Activated CD4-positive, alpha-beta memory T cell treated with anti-CD3 and anti-CD28 coated beads for 36 hours (primary cell): ENCODE measurements at places on chromosomes 7 and 10. TPM values are rescaled to one million over a fixed set of nuclear protein-coding genes. Genes with fewer than 3 reads are reported as not detected.

The PGAM2 gene
- 0.26 TPM for total RNA-seq

- DNase-seq, result no peak
Measured at GRCh38 chr7:28418311-28418710, 6.0 kb downstream of the CREB5 start.

DNA sequence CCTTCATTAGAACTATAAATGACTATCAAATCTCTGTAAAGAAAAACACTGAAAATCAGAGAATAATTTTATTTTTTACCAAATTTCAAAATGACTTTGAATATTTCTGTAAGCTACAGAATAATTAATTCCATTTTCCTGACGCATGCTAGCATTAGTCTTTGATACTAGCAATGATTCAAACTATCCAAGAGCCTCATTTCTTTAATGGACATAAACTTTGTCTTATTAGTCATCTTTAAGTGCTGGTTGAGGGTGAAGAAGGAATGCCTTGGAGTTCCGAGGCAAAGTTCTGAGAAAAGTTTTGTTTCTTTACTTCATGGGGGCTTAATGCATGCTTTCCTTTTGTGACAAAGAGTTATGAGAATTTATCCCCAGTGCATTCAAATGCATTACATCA lies 137.3 kb downstream of the AGMO start:
- no peak for DNase-seq

DNA sequence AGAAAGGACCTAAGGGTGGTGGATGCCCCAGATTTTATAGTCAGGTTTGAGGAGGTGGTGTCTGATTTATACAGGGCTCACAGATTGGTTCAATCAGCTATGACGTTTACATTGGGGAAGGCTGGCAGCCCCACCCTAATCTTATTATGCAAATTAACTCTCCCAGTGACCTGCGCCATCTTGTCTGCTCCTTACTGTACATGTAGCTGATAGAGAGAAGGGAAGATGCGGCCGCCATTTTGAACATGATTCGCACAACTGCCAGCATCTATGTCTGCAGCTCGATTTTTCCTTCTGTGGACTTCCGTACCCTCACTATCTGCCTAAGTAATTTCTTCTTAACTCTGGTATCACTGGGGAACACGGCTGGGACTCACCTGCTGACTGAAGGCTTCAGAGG lies 619.0 kb upstream of the DPP6 start:
- no peak for DNase-seq

DNA sequence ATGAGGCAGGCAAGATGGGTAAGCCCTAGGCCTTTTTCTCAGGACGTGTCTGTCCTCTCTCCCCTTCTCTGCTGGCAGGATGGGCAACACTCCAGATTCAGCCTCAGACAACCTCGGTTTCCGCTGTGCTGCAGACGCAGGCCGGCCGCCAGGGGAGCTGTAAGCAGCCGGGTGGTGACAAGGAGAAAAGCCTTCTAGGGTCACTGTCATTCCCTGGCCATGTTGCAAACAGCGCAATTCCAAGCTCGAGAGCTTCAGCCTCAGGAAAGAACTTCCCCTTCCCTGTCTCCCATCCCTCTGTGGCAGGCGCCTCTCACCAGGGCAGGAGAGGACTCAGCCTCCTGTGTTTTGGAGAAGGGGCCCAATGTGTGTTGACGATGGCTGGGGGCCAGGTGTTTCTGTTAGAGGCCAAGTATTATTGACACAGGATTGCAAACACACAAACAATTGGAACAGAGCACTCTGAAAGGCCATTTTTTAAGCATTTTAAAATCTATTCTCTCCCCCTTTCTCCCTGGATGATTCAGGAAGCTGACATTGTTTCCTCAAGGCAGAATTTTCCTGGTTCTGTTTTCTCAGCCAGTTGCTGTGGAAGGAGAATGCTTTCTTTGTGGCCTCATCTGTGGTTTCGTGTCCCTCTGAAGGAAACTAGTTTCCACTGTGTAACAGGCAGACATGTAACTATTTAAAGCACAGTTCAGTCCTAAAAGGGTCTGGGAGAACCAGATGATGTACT lies 13.1 kb downstream of the PHKG1 start:
- no peak for DNase-seq

GRCh38 chr10:110610308-110610774 lies 33.8 kb upstream of the RBM20 start:
- DNase-seq, result peak; percentile 66

The HPSE2 gene
- not detected for total RNA-seq

GRCh38 chr10:117964536-117964935 lies 82.2 kb downstream of the RAB11FIP2 start:
- no peak for DNase-seq

The MALRD1 gene
- not detected for total RNA-seq

- no peak for DNase-seq
Measured at GRCh38 chr7:28163949-28164348, 16.6 kb downstream of the JAZF1 start.

The GLI3 gene
- not detected for total RNA-seq

GRCh38 chr10:33304423-33305225 lies 29.8 kb downstream of the NRP1 start:
- no peak for DNase-seq

DNA sequence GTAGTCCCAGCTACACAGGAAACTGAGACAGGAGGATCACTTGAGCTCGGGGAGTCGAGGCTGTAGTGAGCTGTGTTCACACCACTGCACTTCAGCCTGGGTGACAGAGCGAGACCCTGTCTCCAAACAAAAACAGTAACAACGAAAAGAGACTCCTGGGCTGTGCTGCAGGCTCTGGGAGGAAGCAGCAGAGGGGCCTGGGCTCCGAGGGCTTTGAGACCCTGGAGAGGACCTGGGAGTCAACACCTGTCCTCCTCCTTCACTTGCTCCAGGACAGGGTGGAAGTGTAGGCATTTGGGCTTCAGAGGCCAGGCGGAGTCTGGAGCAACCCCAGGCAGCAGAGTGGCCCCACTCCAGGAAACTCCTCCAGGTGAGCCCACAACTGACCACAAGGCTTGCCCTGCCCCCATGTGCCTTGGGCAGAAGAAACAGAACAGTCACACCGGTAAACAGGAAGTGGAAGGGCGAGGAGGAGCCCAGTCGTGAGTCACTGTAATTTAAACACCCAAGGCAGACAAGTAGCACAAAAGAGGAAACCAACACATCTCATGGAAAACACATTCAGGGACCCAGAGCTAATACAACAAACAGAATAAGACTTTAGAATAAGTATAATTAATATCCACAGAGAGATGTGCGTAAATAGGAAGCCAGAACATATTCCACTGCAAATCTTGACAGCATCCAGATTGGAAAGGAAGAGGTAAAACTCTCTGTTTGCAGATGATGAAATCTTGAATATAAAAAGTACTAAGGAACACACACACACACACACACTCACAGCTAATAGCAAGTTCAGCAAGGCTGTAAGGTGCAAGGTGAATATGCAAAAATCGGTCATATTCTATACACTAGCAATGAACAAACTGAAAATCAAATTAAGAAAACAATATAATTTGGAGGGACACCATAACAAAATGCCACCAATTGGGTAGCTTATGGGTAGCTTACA lies 20.5 kb upstream of the RASGEF1A start:
- peak; percentile 81 for DNase-seq

The MPP7 gene
- 12.8 TPM for total RNA-seq

The TAS2R39 gene
- not detected for total RNA-seq

DNA sequence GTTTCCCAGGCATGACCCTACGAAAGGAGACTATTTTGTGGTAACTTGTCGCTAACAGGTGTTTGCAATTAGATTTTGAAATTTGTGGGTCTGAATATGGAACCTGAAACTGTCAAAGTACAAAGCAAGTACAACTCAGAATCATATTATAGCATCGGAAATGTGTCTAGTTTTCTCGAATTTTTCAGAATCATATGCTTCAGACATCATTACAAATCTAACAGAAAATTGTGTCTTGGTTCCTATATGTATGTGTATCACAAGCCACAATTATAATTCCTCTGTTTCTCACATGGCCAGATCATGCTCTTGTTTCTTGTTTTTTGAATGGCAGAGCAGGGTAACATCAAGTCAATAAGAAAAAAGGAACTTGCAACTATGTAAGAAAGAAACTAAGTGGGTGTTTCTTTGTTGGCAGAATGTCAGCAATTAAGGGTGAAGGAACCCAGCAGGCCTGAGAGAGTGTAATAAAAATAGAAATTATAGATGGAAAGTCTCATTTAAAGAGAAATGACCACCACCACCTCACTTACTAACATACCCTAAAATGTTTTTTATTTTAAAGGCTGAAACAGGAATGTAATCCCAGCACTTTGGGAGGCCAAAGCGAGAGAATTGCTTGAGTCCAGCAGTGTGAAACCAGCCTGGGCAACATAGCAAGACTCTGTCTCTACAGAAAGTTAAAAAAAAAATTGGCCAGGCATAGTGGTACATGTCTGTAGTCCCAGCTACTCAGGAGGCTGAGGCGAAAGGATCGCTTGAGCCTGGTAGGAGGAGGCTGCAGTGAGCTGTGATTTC lies 51.3 kb downstream of the PRTFDC1 start:
- DNase-seq, result no peak

The TNS3 gene
- 0.15 TPM for total RNA-seq

The EFCAB10 gene
- not detected for total RNA-seq

The HABP2 gene
- total RNA-seq, result not detected

The MASTL gene
- total RNA-seq, result 50.4 TPM

The GIMAP7 gene
- 42.5 TPM for total RNA-seq

DNA sequence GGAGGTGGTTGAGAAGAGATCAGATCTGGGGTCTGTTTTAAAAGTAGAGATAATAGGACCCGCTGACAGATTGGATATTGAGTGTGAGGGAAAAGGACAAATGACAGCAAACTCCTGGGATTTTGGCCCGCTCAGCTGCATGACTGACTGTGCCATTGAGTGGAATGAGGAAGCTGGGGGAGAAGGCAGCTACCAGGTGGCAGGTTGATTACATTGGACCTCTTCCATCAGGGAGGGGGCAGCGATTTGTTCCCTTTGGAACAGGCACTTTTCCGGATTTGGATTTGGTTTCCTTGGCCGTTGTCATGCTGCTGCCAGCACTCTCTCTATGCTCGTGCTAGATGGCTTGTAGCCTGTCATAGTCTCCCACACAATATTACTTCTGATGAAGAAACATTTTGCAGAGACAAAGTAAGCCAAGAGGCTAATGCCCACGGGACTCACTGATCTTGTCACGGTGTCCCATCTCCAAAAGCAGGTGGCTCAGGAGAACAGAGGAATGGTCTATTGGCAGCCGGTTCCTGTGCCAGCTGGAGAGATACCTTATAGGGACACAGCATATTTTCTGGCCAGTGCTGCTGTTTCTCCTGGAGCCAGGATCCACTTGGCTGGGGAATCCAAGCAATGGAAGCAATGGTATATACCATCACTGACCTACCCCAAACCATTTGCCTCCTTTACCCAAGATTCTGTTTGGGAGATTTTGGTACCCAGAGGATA lies 69.1 kb upstream of the WAC start:
- no peak for DNase-seq

The GPR15LG gene
- total RNA-seq, result not detected

DNA sequence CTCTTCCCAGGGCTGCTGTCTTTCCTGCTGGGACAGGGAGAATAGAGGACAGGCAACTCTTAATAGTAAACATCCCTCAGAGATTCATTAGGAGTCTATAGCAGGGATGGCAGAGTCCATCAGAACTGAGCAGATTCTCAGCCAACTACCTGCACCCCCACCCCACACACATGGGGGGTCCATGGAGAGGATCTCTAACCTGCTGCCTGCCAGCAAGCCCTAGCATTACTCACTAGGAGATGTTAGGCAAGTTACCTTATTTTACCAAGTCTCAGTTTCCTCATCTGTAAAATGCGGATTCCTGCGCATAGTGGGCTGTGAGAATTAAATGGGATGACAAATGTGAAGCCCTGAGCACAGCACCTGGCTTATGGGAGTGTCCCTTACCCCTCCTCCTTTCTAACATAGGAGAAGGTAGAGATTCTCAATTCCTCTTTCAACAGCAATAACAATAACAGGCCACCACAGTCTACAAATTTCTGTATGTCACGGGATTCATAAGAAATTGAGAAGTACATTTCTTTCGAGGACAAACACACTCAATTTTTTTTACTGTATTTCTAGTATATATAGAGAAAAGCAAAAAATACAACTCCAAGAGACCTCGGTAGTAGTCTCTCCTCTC lies 23.8 kb upstream of the WDR11 start:
- DNase-seq, result no peak

GRCh38 chr10:128062331-128062880 lies 63.8 kb downstream of the MKI67 start:
- peak; percentile 32 for DNase-seq

The IGFBP3 gene
- total RNA-seq, result 1.9 TPM

The TFEC gene
- not detected for total RNA-seq

The FBXL13 gene
- total RNA-seq, result 0.45 TPM

The GCK gene
- 1.3 TPM for total RNA-seq

DNA sequence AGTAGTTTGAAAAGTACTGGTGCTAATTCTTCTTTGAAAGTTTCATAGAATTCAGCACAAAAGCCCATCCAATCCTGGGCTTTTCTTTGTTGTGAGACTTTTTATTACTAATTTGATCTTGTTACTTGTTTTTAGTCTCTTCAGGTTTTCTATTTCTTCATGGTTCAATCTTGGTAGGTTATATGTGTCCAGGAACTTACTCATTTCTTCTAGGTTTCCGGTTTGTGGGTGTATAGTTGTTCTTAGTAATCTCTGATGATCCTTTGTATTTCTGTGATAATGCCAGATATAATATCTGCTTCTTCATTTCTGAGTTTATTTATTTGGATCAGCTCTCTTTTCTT lies 147.5 kb downstream of the RTKN2 start:
- no peak for DNase-seq

The TAS2R41 gene
- not detected for total RNA-seq

DNA sequence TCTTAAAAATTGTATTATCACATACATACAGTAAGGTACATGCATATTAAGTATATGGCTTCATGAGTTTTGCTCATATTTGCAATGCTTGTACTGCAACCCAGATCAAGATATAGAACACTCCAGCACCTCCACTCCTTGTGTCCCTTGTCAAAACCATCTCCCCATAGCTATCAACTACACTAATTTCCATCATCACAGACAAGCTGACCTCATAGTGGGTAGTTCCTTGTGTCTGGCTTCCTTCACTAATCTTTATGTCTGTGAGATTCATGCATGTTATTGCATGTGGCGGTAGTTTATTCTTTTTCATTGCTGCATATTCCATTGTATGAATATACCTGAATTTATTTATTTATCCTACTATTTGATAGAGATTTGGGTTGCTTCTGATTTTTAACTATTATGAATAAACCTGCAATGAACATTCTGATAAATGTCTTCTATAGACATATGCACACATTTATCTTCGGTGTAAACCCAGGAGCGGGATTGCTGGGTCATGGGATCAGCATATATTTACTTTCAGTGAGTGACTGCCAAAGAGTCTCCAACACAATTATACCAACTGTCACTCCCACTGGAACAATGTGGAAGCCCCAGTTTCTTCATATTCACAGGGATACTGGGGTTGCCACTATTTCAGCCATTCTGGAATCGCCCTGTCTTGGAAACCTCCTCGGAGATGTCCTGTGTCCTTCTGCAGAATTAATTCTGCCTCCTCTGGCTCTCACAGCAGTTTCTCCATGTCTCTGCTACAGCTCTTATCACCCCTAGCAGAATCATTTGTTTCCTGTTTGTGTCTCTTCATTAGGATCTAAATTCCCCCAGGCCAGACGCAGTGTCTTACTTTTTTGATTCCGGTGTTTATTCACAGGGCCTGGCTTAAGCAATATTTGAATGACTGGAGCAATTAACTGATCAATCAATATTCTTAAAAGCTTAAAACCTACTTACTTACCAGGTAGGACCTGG lies 14.7 kb upstream of the ADAM12 start:
- DNase-seq, result no peak
